Stimulated activated CD8-positive, alpha-beta memory T cell treated with anti-CD3 and anti-CD28 coated beads, Interleukin-7, amount 100 ng/mL, for 48 hours (primary cell): ENCODE measurements at places on chromosomes 7 and 10.
A peak's percentile ranks its signal among the peaks of the same experiment; 100 is the strongest.

- DNase-seq: no peak
These were observed 294.3 kb downstream of the MAGI2 start for GRCh38 chr7:79159040-79159664.

DNA sequence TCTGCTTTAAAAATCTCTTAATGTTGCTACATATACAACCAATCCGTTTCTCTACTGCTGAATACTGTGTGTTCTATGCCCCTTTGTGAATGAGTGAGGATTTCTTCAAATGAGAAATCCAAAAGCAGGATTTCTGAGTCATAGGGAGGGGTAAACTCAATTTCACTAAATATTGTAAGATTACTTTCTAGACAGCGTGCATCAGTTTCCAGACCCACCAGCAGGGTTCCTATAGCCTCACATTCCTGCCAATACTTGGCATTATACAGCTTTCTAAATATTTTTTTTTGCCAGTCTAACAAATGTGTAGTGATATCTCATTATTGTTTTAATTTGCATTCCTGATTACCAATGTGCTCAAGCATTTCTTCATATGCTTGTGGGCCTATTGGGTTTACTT lies 35.5 kb downstream of the GPR158 start:
- DNase-seq: no peak

DNA sequence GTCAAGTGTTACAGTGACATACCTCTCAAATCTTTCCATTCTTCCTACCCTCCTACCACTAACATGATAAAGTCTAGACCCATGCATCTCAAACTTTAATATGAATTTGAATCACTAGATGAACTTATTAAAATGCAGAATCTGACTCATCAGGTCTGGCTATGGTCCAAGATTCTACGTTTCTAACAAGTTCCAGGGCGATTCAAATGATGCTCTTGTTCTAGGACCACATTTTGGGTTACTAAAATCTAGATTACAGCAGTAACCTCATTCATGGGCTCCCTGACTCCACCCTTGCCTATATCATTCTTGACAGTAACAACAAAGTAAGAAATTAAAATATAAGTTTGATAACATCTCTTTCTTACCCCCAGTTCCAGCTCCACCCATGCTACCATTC lies 124.8 kb upstream of the LSM8 start:
- DNase-seq: no peak

DNA sequence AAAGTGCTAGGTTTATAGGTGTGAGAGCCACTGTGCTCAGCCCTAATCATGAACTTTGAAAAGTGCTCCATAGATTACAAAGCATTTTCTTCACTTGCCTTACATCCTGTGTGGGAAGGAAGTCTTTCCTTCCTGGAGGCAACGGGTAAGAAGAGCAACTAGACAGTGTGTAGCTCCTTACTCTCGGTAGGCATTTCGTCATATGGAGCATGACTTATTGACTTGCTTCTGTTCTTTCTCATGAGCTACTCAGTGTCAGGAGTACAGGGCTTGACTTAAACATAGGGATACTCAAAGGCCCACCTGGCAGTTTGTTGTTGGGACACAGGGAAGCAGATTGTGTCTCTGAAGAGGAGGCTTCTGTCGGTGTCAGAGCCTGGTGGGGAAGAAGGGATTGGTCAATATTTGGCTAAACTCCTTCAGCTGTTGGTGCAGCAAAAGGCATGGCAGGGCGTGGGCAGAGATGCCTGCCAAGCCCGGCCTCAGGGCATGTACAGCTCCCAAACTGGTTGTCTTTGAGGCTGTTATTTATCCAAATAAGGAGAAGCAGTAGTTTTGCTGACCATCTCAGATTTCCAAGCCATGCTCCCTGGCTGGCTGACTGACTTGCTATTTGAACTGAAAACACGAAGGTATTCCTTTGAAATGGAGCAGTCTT lies 248.9 kb downstream of the KIAA1217 start:
- DNase-seq: no peak

GRCh38 chr10:78776756-78777155 lies 292.0 kb upstream of the ZMIZ1 start:
- DNase-seq: no peak

- DNase-seq: no peak
These were observed 117.3 kb downstream of the PRKAG2 start for GRCh38 chr7:151759591-151760042.

GRCh38 chr7:136869001-136869961 lies 829 bp downstream of the CHRM2 start:
- DNase-seq: no peak

DNA sequence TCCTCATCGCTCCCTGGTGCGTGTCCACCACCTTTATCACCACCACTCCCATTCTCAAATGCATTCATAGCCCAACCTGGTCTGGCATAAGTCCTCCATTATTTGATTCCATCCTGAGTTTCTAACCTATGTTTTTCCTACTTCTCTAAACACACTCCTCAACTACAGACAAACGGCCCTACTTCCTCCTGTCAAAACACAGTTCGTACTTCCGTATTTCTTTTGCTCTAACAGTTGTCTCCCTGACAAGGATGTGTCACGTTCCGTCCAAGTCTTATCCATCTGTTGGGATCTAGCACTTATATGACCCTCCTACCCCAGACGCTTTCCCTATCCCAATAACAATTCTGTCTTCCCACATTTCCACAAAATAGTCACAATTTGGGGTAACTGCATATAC lies 46.8 kb downstream of the DOCK4 start:
- DNase-seq: no peak

DNA sequence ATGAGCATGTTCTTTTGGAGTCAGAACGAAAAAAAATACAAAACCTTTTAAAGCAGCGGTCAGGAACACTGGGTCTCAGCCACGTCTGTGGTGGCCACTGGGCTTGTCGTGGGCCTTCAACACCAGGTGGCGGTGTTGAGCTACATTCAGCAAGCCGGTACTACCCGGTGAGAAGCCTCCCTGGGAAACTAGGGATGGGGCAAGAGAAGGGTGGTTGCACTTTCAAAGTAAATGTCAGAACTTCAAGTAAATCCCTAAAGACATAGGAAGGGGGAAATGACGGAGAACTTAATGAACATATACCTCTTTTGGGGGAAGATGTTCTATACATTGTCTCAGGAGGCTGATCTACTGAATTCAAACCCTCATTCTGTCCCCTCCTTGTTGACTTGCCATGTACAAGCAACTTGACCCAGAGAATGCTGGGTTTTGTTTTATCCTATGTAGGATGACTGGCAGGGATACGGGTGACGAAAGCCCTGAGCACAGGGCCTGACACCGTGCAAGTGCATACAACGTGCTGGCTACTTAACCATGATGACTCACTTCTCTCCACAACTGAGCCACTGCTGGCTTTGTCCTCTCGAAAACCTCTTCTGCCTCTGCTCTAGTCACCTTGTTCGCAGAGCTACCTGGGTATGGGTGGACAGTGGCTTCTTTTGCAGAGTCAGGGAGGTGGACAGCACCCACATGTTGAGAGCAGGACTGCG lies 49.0 kb upstream of the BAMBI start:
- DNase-seq: peak; percentile 33

GRCh38 chr7:39356172-39356925 lies 209.9 kb upstream of the YAE1 start:
- DNase-seq: no peak

DNA sequence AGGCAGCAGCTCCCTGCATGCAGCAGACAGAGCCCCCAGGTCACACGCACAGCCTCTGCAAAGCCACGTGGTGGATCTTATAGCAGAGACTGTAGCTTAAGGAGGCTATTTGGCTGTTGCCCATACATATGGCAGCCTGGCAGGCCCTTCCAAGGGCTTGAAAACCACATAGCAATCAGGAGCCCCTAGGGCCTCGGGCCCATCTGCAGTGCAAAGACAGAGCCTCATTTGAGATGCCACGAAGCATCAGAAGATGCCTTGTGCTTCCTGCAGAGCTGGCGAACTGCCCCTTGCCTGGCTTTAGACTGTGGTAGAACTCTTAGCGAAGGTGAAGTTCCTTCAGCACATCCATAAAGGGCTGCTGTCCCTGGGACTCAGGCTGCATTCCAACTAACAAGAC lies 309.9 kb downstream of the GRID1 start:
- no peak for DNase-seq

GRCh38 chr7:157470017-157470322 lies 133.2 kb downstream of the DNAJB6 start:
- no peak for DNase-seq

DNA sequence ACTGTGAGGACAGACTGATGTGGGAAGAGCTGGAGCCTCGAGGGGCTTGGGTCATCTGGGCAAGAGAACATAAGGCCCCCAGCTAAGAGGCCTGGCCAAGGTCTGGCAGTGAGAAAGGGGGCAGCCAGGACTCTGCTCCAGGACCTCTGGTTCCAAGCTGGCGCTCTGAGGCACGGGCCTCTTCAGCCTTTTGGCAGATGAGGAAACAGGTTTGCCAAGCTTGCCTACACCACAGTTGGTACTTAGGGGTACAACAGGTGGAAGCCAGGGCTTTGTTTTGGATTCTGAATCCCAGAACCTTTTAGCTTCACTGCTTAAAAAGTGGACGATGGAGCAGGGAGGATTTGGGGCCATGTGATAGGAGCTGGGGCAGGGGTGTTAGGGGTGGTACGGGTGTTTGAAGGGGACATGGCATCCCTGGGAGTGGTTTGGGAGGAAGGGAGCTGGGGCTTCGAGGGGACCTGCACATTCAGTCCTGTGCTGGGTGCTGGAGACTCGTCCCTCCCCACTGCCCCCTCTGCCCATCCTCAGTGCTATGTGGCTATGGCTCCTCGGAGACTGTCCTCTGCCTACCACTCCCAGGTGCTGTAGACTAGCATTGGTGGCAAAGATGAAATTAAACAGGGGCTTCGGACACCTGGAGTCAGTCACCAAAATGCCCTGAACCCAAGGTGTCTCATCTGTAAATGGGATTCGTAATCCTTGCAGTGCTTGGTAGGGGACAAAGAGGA lies 30.3 kb downstream of the ZNF775 start:
- DNase-seq: no peak

GRCh38 chr7:102220229-102220850 lies 66.3 kb upstream of the SH2B2 start:
- DNase-seq: no peak

DNA sequence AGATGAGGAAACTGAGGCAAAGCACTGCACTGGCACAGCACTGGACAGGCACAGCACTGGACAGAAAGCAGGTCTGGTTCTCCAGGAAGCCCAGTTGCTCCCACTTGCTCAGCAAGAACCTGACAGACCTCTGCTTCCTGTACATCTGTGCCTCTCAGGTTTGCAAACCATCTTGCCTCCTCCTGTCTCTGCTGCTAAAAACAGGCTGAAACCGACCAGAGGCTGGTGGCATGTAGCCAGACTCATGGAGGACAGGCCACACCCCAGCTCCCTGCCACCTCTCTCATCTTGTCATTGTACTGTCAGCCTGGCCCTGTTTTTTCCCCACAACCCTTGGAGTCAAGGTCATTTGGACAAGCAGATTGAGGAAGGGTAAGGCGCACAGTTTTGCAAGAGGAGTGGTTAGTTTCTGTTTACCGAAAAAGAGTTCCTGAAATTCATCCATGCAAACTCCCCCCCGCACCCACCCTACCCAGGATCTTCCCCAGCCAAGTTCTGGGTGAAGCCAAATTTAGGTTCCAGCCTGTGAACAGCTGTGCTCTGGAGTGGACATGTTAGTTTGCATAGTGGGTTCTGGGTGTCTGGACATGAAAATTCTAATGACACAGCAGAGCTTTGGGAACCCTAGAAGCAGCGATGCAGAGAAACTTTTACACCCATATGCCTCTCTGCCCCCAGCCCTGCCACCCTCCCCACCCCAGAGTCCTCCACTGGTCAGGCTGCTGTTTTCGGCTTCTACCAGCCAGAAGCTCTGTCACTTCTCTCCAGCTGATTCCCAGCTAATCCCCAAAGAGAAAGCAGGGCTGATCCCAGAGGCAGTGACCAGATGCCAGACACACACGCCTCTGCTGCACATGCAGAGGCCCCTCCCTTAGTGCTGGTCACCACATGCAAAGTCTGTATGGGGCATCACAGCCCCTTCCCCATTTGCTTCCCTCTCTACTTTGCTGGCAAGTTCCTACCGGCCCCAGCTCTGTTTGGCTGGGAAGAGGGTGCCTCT lies 8.5 kb upstream of the C10orf105 start:
- no peak for DNase-seq

DNA sequence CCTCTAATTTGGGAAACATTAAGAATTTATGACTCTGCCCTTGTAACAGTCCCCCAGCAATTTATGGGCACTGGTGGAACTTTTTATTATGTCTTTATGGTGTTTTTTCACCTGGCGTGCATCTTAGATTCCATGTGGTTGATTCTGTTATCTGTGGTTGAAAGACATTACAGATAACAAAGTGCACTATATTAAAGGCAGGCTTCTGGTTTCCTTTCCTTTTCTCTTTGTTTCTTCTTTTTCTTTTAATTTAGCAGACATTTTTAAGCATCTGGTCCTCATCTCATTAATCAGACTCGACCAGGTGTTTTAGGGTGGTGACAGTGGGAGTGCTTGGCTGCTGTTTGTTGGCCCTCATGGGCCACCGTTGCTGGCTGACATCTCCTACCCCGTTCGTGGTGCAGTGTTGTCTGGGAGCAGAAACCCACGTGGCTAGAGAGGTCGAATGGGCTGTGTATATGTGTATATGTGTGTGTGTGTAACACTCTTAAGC lies 77.4 kb downstream of the LRMDA start:
- no peak for DNase-seq

GRCh38 chr10:132591166-132591971 lies 53.8 kb downstream of the INPP5A start:
- no peak for DNase-seq

- DNase-seq: no peak
These were observed 36.3 kb downstream of the MET start for GRCh38 chr7:116708248-116708647.

GRCh38 chr7:138666385-138666784 lies 34.8 kb downstream of the SVOPL start:
- DNase-seq: no peak

GRCh38 chr7:45573204-45573603 lies 964 bp upstream of the ADCY1 start:
- no peak for DNase-seq

DNA sequence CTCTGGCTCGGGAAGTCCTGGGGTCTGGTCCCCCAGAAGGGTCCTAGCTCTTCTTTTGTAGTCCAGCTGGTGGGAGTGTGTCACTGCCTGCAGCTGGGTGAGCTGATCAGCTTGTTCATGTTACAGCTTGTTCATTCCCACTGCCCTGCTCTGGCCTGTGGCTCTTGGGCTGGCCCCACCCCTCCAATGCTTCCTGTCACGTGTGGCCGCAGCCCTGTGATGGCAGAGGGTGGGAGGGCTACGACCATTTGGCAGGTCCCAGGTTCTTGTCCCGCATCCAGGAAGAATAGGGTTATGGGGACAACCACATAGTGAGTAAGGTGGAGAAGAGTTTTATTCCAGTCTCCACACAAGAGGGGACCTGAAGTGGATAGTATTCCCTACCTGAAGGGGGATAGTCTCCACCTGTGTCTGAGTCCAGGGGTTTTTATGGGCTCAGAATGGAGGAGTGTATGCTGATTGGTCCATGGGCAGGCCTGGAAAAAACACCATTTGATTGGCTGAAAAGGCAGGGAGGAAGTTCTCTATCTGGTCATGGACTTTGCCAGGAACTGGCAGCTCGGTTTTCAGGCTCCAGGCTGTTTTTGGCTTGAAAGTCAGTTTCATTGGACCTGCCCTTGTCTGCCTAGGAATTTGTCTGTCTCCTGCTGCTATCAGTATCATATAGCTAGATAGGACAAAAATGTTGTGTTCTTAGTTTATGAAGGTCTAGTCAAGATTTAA lies 13.1 kb downstream of the SDHAF3 start:
- no peak for DNase-seq

GRCh38 chr7:87147500-87147899 lies 4.8 kb upstream of the DMTF1 start:
- no peak for DNase-seq

- DNase-seq: no peak
These were observed 124.8 kb downstream of the CPED1 start for GRCh38 chr7:121113288-121113687.
